NT2/D1 (cell line): ENCODE measurements at places on chromosomes 1 and 21.

DNA sequence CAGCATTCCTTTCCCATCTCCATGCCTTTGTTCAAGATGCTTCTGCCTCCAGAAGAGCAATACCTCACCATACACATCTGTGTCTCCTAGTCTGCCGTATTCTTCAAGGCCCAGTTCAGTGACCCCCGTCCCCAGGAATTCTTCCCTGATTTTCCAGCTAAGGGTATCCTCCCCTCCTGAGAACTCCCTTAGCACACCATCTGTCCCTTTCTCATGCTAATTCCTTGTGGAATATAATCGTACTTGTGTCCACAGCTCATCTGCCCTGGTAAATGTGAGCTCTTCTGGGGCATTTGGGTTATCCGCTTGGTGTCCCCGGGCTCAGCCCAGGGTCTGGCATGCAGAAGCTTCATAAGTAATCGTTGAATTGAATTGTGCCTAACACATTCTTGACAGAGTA is 40.9 kb downstream of the BEND5 start:
- DNase-seq: peak; percentile 48

DNA sequence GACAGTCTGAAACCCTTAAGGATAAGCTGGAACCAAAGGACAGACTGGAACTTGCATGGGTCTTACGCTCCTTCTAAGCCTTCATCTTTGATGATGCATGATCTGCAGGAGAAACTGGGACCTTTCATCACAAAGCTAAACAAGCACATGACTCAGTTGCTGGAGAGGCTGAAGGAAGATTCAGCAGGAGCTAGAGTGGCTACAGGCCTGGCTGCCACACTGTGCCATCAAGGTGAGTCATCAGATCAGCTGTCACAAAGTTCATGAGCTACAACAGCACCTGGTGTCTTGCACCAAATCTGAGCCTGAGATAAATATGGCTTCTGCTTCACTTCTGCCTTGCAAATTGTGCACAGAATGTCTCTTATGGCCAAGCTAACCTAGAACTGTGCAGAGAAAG is 95.5 kb upstream of the MARK1 start:
- no peak for DNase-seq

DNA sequence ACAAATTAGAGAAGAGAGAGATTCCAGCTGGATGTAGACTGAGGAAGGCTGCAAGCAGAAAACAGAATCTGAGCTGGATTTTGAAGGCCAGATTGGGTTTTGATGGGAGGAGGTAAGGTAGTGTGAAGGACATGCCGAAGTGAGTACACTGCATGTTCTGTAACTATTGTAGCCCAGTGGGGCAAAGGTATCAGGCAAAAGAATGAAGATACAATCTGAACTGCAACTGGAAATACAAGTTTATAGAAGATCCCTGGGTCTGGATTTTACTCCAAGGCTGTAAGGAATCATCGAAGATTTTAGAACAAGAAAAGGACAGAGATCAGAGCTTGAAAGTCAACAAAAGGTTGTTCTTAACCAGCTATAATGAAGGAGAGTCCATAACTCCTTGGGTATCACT is 382.0 kb downstream of the KCNH1 start:
- DNase-seq: no peak

DNA sequence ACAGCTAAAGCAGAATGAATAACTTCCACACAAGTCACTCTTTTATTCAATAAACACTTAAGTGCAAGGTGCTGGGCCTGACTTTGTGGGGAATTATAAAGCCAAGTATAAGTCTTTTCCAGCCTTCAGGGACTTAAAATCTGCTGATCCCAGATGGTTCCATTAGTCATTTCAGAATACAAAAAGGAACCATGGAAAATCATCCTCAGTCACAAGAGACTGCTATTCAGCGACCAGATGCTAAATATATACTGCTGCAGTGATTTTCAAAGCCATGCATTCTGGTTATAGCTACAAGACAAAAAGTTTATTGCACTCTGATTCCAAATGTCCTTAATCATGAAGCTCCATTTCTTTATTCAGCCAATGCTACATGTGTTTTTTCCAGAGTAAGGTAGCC is 25.7 kb downstream of the GLMN start:
- no peak for DNase-seq

- peak; percentile 9 for DNase-seq
Measured at GRCh38 chr1:192766876-192767275, 42.0 kb upstream of the RGS2 start.
